AG09309 (cell line): ENCODE measurements at places on chromosomes 2 and 18.

DNA sequence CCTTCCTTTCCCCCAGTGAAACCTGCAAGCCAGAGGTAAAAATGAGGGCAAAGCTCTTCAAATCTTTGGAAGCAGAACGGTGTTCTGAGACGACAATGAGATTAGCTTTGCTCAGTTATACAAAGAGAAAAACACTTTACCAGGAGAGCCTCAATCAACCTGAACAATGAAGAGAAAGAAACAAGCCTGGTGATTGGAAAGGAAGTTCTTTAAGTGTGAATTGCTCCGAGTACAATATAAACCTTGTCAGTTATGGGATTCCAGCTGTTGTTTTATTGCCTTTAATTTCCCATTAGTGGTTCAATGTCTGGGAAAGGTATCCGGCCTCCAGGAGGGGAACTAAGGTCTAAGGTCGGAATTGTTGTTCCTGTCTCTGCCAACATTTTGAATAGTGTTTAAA lies 901.6 kb downstream of the EPHA4 start:
- no peak for DNase-seq

GRCh38 chr2:101697124-101698013 lies at the start of gene MAP4K4:
Gene MAP4K4 (plus strand): TSS chr2:101697707. CDS start chr2:101698081, 374 bp downstream.
- DNase-seq, result peak; percentile 39

- no peak for DNase-seq
Observed at GRCh38 chr2:215876937-215877238, 136.5 kb downstream of the MREG start.

GRCh38 chr2:9166579-9167377 lies 39.8 kb upstream of the ASAP2 start:
- DNase-seq, result no peak

DNA sequence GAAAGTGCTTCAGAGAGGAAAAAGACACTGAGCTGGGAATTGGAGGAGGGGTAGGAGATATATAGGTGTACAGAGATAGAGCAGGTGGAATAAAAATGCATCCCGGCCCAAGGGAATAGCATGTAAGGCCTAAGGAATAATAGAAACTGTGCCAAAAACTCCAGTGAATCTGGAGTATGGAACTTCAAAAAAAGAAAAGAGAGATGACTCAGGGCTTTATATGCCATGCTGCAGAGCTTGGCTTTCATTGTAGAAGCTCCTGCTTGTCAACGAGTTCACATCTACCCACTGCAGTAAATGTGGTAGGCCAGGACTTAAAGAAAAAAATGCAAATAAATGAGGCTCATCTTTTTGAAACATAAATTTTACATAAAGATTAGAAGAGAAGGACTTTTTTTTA lies 131.8 kb downstream of the MREG start:
- no peak for DNase-seq

DNA sequence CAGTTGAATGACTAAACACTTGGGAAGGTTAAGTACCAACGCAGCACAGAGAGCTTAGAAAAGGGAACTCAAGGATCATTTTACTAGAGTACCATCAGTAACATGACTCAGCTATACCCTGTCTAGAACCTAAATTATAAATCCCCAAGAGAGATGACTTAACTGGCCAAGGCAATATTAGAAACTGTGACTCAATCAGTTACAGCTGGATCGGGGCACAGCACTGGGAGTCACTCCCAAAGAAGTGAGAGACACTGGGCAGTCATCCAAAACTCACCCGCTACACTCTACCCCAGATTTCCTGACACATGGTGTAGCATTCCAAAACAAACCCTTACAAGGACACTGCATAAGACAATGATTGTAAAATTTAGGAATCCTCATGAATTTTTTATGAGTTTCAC lies 17.7 kb downstream of the IWS1 start:
- DNase-seq, result peak; percentile 99

DNA sequence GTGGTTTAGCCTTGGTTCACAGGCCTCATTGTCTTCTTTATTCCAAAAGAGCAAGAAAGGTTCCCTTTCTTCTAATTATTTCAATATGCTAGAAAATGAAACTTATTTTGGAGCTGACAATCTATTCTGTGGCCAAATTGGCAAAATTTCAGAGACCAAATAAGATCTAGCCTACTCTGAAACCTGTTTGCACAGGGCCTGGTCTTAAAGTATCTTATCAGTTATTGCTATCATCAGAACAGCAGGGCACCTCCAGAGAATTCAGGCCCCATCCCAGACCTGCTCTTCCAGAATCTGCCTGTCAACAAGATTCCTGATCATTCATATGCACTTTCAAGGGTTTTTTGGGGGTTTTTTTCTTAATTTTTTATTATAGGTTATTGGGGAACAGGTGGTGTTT lies 198.7 kb downstream of the ANAPC1 start:
- DNase-seq, result no peak

DNA sequence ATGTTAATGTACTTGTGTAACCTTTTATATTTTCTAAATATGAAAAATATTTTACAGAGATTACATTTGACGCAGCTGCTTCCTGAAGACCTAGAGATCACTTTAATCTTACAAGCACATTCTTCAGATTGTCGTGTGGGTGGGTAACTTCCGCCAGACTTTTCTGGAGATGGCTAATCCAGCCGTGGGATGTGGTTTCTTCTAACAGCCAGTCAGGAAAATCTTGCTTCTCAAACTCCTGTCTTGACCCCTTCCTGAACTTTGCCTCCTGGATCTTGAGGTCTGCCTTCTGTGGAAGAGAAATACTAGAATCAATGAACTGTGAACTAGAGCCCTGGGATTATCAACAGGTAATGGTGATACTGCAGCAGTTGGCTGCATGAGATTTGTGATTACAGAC lies 401.6 kb upstream of the TNP1 start:
- DNase-seq, result no peak
